AG10803 (cell line): ENCODE measurements at places on chromosomes 3 and 15.

DNA sequence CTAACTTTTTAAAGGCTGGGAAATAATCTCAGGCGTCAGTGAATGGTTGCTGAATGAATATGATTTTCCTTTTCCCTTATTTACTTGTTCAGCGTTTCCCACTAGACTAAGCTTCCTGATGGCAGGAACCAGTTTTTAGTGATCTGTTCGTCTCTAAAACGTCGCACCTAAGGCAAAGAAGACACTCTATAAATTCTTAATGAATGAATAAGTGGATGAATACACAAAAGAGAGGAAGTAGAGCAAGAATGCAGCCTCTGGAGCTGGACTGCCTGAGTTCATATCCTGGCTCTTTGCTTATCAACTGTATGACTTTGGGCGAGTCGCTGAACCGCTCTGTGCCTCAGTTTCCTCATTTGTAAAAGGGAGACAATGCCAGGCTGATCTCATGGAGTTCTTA is 38.7 kb downstream of the WNT7A start:
- no peak for DNase-seq

DNA sequence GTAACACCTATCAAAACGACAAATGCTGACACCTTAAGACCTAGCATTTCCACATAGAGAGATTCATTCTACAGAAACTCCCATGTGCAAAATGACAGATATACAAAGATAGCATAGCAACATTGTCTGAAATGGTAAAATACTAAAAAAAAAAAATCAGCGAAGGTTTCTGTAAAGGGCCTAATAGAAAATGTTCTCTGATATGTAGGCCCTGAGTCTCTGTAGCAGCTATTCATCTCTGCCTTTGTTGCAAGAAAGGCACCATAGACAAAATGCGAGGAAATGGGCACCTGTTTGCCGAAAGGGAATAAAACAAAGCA is 631 bp upstream of the MFGE8 start:
- no peak for DNase-seq

DNA sequence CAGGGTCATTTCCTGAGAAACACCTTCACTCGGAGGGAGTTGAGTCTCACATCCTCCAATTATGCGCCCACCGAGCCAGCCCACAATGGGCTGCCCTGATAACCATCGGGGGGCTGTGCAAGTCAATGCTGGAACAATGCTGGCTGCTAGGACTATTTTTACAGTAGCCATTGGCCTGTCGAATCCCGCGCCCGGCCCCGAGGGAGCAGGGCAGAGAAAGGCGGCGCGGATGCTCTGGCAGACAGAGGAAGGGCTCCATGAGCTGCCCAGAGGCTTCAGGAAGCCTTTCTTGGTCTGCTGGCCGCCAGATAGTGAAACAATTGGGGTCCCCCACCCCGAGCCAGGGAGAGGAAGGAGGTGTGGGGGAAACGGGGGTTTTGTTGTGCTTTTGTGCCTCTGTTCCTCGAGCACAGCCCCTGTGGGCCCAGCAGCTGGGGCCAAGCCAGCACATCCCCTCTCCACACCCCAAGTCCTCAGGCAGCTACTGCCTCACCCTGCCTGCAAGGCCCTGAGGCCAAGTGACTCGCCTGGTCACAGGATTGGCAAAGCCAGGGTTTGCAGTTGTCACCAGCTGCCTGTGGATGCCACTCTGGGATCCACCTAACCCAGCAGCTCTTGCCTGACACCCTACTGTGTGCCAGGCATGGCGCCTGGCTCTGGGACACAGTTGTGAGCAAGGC is 39.0 kb downstream of the SLC6A6 start:
- no peak for DNase-seq

DNA sequence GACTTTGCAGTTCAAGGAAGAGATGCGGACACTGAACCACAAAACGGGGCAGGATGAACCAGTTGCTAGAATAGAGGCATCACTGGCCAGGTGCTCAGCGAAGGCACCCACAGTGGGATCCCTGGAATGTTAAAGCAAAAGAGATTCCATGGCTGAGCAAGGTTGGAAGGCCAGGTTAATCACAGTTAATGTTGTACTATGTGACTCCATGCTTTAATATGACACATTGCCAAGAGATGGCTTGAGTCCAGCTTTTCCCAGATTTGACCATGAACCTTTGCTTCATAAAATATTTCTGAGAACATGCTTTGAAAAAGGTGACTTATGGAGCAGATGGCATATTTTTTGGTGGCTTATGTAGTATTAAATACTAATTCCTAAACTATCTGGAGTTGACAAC is 76.2 kb upstream of the CMTM7 start:
- DNase-seq, result no peak

- no peak for DNase-seq
Measured at GRCh38 chr3:139113231-139113992, 68.7 kb upstream of the PRR23C start.

DNA sequence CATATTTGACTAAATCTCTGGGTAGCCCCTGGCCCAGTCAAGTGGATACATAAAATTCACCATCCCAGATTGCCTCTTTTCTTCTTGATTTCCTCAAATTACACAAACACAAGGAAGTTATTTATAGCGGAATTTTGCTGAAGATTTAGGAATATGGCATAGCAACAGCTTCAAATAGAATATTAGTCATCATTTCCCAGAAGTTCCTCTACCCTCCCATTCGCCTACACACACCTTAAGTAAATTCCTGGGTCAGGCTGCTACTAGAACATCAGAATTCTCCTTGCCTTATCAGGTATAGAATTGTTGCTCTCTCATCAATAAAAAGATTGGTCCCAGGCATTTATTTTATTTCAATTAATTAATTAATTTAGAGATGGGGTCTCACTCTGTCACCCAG is 31.6 kb downstream of the MESD start:
- no peak for DNase-seq

DNA sequence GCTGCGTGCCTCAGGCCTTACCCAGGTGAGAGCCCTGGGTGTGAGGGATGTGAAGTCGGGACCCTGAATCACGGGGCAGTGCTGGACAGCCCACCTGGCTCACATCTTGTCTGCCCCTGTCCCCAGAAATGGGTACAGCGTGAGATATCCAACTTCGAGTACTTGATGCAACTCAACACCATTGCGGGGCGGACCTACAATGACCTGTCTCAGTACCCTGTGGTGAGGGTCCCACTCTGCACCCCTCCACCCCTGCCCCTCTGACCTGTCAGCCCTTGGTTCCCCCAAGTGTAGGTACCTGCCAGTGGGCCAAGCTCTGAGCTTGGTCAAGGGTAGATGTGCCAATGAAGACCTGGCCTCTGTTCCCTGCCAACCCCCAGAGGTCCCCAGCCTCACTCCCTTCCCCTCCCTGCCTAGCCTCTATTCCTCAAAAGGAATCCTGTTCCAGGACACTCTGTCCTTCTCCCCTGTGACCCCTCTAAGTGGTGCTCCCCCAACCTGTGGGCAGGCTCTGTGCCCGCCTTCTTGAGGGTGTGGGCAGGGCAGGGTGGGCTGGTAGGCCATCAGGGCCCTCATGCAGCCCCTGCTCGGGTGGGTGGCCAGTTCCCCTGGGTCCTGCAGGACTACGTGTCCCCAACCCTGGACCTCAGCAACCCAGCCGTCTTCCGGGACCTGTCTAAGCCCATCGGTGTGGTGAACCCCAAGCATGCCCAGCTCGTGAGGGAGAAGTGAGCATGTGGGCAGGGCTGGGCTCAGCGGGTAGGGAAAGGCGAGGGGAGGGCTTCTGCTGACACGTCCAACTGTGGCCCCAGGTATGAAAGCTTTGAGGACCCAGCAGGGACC is 25.1 kb downstream of the NBEAL2 start:
- DNase-seq, result no peak

GRCh38 chr15:31228980-31229826 is 97.4 kb upstream of the KLF13 start:
- no peak for DNase-seq

DNA sequence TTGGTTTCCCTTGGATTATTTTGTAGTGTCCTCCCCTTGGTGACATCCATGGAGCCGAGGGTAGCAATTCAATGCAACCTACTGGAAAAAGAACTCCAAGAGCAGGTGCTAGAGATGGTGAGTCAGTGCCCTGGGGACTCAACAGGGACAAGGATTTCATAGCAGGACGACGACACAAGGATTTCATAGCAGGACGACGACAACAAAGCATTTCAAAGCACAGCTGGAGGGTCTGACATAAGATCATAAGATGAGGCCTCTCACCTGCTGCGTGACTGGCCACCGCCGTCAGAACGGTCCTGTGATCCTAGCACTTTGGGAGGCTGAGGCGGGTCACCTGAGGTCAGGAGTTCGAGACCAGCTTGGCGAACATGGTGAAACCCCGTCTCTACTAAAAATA is 22.5 kb downstream of the NRROS start:
- no peak for DNase-seq

- no peak for DNase-seq
Measured at GRCh38 chr15:25536801-25537611, 98.2 kb upstream of the UBE3A start.

- peak; percentile 52 for DNase-seq
Measured at GRCh38 chr3:129690406-129690805, 83.9 kb upstream of the PLXND1 start.

- DNase-seq, result no peak
Measured at GRCh38 chr3:189927975-189928895, 192.5 kb downstream of the P3H2 start.

DNA sequence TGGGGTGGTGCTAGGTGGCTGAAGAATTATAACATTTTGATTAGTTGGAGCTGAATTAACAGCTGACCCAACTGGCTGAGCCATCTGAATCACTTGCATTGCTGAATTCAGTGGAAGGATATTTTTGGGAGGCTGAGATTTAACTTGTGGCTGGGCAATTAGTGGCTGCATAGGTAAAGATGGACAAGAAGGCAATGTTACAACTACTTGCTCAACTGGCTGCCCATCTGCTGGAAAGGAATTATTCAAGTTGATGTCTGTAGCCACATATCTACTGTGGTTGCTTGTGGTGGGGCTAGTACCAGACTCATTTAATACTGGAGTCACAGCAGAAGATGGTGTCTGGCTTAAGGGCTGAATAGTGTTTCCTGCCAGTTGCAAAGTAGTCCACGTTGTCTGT is 36.4 kb downstream of the USF3 start:
- DNase-seq, result no peak

GRCh38 chr15:39327005-39327730 is 253.7 kb upstream of the THBS1 start:
- DNase-seq, result peak; percentile 81

- DNase-seq, result no peak
Measured at GRCh38 chr3:153070511-153070868, 91.5 kb upstream of the RAP2B start.

- no peak for DNase-seq
Measured at GRCh38 chr15:96020133-96020532, 310.4 kb upstream of the NR2F2 start.

DNA sequence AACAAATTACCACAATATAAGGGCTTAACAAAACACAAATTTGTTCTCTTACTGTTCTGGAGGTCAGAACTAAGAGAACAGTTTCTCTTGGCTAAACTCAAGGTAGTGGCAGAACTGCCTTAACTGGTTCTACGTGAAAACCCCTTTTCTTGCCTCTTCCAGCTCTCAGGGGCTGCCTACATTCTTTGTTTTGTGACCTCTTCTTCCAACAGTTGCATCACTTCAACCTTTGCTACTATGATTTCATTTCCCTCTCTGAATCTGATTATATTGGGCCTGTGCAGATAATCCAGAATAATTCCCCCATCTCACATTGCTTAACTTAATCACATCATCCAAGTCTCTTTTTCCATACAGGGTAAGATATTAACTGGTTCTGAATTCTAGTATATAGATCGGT is 624.6 kb downstream of the ZPLD1 start:
- no peak for DNase-seq

DNA sequence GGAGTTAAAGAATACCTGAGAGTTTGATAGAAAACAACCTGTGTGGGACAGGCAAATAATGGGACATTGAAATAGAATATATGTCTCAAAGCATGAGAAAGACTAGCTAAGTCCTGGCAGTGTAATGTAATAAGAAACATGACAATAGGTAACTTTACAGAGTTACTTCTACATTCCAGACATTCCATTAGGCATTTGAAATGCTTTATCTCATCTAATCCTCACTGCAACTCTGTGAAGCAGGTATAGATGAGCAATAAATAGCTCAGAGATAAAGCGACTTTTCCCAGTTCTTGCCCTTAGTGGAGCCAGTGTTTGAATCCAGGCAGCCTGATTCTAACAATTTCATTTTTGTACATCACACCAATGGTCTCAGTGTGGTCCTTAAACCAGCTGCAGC is 76.8 kb downstream of the CPNE4 start:
- DNase-seq, result no peak

- DNase-seq, result no peak
Measured at GRCh38 chr15:65389226-65389625, 11.4 kb upstream of the IGDCC3 start.
